ENCODE measurements at places on chromosomes 16 and 17. TPM values are rescaled to one million over a fixed set of nuclear protein-coding genes. Genes with fewer than 3 reads are reported as not detected.

The TBC1D3I gene
- total RNA-seq = 0.15 TPM

The MAF gene
- 121 TPM for total RNA-seq

The COIL gene
- total RNA-seq = 10.9 TPM

The ETV4 gene
- total RNA-seq = 1.3 TPM

The C17orf67 gene
- total RNA-seq = 3.3 TPM

The CD79B gene
- total RNA-seq = 0.92 TPM

The OTOP2 gene
- total RNA-seq = not detected

The NT5C3B gene
- total RNA-seq = 57.9 TPM

The ITGB4 gene
- total RNA-seq = 6.3 TPM

The FKBP10 gene
- 37.1 TPM for total RNA-seq

The ACSM2B gene
- 0.95 TPM for total RNA-seq

The EVPL gene
- total RNA-seq = 0.77 TPM

The OTOP3 gene
- not detected for total RNA-seq

The ZACN gene
- total RNA-seq = not detected

The CES1 gene
- 24.6 TPM for total RNA-seq

The EFCAB3 gene
- not detected for total RNA-seq

The MRPL38 gene
- 30.4 TPM for total RNA-seq

Data from ovary (tissue), 10 donors.